Activated CD8-positive, alpha-beta memory T cell treated with anti-CD3 and anti-CD28 coated beads, Interleukin-2, amount 50 U/mL, for 48 hours (primary cell): ENCODE measurements at places on chromosomes 13 and 19.

DNA sequence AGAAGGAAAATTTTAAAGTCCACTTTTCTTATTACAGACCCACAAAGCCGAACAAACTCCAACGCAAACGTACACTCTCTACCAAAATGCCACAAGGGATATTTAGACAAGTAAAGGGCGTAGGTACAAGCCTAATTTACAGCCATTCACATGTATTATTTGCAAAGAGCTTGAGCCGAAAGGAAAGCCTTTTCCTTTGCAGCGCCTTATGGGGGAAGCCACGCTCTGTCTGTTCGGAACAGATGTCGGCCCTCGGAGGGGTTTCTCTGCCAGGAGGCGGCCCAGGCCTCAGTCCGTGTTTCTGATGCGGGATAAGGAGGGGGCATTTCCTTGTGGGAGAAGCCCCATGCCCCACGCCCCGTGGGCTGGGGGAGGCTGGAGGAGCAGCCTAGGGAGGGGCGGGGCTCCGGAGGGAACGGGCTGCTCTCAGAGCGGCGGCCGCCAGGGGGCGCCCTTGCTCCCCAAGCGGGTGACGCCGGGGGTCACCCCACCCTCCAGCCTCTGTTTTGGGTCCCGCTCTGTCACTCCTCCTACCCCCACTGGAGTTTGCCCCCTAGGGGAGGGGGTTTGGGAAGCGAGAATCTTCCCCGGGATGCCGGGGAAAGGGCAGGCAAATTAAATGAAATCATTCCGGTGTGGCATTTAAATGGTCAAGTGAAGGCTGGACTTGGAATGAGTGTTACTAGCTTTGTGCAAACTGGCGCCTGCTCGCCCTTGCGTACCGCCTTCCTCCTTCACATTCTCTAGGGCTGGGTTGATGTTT, 2.9 kb downstream of the HTR2A start:
- DNase-seq, result peak; percentile 91

DNA sequence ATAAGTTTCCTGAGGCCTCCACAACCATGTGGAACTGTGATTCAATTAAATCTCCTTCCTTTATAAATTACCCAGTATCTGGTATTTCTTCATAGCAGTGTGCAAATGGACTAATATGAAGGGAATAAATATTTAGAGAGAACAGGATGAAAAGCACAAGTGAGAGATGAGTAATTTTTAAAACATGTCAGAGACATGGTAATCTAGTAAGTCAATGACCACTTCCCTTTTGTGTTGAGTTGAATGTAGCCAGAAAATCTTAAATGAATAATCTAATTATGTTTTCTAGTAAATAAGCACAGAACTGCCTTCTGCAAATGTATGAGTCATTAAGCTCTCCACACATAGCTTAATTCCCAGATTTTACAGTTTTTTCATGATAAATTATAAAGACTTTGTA, 524.1 kb upstream of the SLITRK5 start:
- no peak for DNase-seq

DNA sequence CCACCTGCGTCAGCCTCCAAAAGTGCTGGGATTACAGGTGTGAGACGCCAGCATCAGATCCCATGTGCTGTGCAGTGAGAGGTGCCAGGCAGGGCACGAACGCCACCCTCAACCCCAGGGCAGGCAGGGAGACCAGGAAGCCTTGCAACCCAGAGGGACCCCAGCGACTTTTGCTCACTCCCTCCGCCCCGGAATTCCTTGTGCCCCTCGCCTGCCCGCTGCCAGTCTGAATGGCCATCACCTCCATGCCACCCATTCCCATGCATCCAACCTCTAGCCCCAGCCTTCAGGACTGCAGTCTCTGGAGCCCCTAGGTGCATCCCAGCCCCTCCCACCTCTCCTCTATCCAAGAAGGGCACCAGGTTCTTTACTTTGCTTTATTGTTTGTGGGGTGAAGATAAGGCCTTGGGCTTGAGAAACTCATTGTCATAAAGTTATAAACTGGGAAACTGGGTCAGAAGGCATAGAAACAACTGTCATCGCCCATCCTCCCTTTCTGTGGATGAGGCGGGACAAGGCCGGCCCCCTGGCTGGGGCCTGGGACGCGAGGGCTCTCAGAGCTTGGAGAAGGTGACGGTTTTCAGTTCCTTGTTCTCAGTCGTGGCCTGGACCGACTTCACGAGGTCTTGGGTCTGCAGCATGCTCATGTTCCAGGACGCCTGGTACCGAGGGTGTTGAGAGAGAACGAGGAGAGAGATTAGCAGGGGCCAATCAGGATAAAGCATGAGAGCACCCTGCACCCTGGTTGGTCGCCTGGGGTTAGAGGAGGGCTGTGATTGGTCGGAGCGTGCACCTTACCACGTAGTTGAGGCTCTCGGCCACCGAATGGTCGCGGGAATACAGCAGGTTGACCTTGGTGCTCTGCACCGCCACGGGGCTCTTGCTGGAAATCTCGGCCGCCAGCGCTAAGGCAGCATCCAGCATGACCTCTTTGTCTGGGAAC, 2.6 kb upstream of the LGALS4 start:
- no peak for DNase-seq

DNA sequence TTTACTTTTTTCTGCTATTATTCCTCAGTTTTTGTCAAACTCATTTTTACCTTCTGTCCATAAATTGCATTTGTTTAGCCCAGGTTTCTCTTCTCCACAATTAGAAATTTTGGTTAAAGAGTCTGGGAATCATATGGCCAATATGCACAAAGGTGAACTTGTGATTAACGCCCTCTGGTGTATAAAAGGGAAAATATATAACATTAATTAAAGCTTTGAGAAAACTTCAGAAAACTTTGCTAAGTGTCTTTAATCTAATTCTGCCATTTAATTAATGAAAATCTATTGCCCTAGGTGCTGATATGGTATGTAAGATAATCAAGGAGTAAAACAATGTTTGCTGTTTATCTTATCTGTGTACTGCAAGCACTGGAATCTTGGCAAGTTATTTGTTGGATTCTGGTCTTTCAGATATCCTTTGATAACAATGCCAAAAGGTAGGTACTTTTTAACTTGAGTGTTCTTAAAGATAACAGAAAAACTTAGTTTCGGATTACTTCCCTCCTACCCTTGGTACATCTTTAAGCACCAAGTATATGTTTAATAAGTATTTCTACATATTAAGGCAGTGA, 402.6 kb downstream of the SUCLA2 start:
- no peak for DNase-seq

GRCh38 chr13:51614350-51614786, 30.1 kb downstream of the WDFY2 start:
- DNase-seq, result peak; percentile 68

DNA sequence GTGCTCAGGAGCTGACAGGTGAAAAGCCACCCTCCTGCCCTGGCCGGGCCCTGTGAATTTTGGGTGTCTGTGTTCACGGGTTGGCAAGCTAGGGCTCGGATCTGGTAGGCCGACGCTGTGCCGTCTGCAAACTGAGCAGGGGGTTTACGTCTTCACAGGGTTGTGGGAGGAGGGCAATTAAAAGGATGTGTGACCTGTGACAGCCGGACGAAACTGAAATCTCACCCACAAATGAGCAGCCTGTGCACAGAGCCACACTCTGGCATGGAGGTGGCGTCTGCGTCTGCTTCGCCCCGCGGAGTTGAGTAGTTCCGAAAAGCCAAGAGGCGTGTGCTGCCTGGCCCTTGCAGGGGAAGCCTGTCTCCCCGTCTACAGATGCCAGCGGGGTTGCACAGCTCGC, 117.3 kb downstream of the KDM4B start:
- DNase-seq, result no peak

DNA sequence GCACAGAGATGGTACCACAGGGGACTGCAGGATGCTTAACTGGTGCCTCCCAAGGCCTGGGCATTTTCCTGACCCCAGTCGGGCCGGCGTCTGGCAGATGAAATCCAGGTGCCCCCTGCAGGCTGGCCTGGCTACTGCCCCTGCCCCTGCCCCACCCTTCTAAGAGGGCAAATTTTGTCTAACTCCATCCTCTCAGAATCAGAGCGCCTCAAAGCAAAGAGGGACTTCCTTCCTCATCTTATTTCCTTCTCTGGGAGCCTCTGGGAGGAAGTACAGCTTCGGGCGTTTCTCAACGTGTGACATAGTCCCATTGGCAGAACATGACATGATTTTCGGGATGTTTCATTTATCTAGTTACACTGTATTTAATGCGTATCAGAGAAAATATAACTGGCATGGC, 2.7 kb downstream of the PRKACA start:
- peak; percentile 76 for DNase-seq

DNA sequence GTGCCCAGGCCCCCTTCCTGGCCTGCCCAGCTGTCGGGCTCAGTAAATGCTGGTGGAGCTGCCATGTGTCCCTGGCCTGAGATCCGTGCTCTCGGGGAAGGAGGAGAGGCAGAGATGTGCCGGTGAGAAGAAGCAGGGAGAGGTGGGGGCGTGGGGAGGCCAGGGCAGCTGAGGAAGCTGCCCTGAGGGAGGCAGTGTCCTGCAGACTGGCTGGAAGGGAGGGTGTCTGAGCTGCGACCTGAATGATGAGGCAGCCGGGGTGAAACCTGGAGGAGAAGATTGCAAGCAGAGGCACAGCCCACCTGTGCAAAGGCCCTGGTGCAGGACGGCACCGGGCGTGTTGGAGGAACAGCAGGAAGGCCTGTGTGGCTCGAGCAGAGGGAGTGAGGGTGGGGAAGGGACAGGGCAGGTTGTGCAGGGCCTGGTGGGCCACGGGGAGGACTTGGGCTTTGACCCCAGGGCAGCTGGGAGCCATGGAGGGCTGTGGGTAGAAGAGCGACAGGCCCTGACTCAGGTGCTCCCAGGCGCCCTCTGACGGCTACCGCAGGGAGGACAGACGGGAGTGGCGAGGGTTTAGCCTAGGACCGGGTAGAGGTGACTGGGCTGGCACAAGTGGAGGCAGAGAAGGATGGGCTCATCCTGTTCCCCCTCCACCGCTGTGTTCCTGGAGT, 14.0 kb upstream of the CELF5 start:
- DNase-seq, result peak; percentile 88

DNA sequence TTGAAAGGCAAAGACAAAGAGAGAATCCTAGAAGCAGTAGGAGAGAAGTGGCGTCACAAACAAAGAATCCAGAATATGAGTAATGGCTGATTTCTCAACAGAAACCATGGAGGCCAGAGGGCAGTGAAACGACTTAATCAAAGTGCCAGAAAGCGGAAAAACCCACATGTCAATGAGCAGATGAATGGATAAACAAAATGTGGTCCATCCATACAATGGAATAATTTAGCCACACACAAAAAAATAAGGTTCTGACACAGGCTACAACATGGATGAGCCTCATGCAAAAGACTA, 52.2 kb upstream of the RANBP3 start:
- no peak for DNase-seq
